ENCODE measurements at places on chromosomes 3 and 15.

DNA sequence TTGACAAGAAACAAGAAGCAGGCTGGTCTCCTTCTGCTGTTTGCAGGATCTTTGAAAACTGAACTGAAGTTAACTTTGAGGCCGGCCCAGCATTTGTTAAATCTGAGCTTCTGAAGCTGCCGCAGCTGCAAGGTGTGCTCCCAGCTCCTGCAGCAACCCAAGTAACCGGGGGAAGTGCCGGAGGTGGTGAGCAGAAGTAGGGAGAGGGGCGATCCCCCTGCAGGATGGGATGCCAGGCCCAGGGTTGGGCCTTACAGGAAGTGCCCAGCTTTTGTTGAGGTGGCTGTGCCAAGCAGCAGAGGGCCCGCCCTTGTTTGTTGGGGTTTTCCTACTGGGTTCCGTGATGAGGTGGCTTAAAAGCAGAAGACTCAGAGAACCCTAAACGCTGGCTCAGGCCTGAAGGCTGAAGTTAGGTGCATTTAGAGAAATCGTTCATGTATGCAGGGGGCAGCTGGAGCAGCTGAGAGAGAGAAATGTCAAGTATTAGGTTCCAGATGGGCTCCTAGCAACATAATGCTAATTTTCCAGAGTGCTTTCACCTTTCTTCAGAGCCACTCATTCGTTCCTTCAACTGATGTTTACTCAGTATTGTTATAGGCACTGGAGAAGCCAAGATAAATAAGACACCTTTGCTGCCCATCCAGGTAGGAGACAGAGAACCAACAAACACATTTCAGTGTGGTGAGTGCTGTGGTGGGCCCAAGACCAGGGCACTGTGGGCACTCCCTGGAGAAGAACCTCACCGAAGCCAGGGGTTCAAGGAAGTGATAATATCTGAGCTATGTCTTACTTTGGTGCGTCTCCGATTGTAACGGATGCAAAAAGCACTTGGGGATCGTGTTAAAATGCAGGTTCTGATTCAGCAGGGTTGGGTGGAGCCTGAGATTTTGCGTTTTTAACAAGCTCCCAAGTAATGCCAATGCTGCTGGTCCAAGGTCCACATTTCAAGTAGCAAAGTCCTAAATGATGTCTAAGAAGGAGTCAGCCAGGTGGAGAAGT lies 42.2 kb upstream of the PLCL2 start:
- peak; percentile 26 for DNase-seq

DNA sequence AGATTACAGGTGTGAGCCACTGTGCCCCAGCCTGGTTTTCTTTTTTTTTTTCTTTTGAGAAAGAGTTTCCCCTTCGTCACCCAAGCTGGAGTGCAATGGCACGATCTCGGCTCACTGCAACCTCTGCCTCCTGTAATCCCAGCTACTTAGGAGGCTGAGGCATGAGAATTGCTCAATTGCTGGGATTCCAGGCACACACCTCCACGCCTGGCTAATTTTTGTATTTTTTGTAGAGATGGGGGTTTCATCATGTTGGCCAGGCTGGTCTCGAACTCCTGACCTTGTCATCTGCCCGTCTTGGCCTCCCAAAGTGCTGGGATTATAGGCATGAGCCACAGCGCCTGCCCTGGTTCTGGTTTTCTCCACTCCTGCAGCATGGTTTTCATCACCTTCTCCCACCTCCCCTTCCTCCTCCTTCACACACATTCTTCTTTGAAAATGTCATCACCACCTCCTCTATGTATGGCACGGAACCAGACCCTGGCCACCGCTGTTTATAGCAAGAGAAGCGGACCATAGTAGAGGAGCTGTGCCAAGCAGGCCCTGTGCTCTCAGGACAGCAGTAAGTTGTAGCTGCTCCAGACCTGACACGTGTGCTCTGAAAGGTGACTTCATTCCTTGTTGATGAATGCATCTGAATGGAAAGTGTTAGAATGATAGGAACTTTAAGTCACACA lies 14.6 kb upstream of the AHSG start:
- no peak for DNase-seq

- no peak for DNase-seq
Observed at GRCh38 chr15:99671926-99672635, 61.2 kb downstream of the LYSMD4 start.

- DNase-seq: no peak
Observed at GRCh38 chr3:49689046-49689907, at the start of the genes MST1 and RNF123. Gene MST1, minus strand, starts transcription at chr3:49689474. Its CDS starts 783 bp downstream, at chr3:49688691. Gene RNF123, plus strand, starts transcription at chr3:49689557. Its CDS starts 1,609 bp downstream, at chr3:49691166.

- DNase-seq: no peak
Observed at GRCh38 chr3:164144824-164145223, 933.5 kb downstream of the SI start.

- no peak for DNase-seq
Observed at GRCh38 chr3:115324056-115324455, 177.0 kb upstream of the ZBTB20 start.

DNA sequence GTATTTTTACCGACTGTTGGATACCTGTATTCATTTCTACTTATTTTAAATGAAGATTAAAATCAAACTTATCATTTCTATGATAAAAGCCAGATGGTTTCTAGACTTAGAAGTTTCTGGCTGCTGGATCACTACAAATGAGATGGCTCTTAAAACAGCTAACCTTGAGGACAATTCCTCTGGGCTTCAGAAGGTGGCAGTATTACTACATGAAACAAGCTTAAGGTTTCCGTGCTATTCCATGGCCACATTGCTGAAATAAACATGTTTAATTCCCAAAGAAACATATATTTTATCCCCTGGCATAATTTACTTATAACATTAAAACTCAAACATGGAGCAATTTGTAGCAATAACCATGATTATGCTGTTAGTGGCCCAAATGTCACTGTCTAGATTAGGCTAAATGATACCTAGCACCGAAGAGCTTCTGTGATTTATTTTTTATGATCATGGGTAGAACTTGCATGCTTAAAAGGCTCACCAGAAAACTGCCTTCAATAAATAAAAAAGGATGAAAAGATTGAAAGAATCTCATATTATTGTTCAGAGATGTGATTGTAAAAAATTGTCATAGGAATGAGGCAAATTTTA lies 204.0 kb upstream of the NANOGP8 start:
- DNase-seq: peak; percentile 38

- DNase-seq: no peak
Observed at GRCh38 chr3:126447456-126448106, 28.1 kb downstream of the ZXDC start.

DNA sequence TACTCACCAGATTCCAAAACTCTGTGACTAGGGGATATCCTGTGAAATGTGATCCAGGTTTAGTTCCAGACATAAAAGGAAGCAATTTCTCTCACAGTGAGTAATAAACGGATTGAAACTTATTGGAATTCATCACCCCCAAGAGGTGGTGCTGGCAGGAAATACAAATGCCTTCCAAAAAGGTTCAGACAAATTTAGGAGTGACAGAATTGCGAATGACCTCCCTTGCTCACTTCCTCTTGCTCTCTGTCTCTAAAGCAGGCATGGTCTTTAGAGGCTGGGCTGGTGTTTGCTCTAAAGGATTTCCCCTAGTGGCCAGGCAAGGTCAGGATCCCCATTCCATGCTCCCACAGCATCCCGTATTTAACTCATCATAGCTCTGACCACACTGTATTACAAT lies 449.4 kb upstream of the PPP2R3A start:
- DNase-seq: no peak

DNA sequence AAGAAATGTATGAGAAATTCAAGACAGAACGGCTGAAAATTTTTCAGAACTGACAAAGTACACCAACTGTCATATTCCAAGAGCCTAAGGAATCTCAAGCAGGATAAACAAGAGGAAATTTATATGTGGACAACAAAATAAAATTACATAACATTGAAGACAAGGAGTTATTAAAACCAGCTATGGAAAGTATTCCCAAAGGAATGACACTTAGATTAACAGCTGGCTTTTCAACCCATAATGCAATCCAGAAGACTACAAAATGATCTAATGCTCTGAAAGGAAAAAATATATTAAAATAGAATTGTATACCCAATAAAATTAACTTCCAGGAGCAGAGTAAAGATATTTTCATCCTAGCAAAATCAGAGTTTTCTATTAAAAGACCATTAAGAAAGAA lies 132.2 kb upstream of the BNIP2 start:
- DNase-seq: no peak

Data from NCI-H1436 (cell line).